ENCODE measurements at places on chromosomes 3 and 15.

- no peak for DNase-seq
These were observed 61.2 kb downstream of the LYSMD4 start for GRCh38 chr15:99671926-99672635.

DNA sequence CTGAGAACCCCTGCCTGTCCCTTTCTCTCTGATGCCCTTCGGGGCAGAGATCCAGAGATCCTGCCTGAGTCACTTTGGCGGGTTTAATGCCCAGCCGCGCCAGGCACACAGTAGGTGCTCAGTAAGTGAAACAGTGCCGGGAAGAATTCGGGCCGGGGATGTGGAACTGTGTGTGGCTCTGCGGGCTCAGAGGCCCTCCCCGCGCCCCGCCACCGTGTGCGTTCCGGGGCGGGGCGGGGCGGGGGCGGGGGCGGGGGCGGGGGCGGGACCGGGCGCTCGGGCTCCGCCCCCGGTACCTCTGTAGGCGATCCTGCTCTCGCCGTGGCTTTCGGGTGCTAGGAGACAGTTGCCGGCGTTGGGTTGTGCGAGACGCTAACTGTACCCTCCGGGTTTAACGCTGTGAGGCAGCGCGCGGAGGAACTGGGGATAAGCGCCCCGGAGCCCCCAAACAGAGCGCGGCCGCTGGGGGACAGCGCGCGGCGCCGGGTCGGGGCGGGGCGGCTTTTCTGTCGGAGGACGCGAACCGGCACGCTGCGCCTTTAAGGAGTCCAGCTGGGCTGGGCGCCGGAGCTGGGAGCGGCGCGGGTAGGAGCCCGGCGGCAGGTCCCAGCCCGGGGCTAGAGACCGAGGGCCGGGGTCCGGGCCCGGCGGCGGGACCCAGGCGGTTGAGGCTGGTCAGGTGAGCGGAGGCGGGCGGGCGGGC lies at the start of gene ABHD6:
Gene ABHD6 (plus strand): TSS at position 555 of the 703 bp plus-strand sequence. CDS start 18,795 bp downstream, outside the sequence.
- peak; percentile 26 for DNase-seq

- no peak for DNase-seq
These were observed 53.0 kb downstream of the SUCLG2 start for GRCh38 chr3:67601385-67601784.

GRCh38 chr3:21328711-21329390 lies 422.2 kb downstream of the ZNF385D start:
- no peak for DNase-seq

Measured in NCI-H1092 (cell line).